ENCODE measurements at places on chromosomes 7 and 10.

- DNase-seq: no peak
Measured at GRCh38 chr7:105496521-105496920, 25.6 kb downstream of the PUS7 start.

GRCh38 chr10:92164036-92164696, 126.7 kb downstream of the CPEB3 start:
- no peak for DNase-seq

DNA sequence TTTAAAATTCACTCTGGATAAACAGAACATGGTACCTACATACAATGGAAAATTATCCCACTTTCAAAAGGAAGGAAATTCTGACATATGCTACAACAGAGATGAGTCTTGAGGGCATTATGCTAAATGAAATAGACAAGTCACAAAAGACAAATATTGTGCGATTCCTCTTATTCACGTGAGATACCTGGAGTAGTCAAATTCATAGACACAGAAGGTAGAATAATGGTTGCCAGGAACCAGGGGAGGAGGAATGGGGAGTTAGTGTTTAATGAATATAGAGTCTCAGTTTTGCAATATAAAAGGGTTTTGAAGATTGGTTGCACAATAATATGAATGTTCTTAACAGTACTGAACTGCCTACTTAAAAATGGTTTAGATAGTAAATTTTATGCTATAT, 69.8 kb upstream of the WAC start:
- no peak for DNase-seq

GRCh38 chr10:43599333-43599732, 6.9 kb upstream of the ZNF485 start:
- no peak for DNase-seq

GRCh38 chr10:77051837-77052236, 585.8 kb downstream of the KCNMA1 start:
- DNase-seq: no peak

GRCh38 chr7:99827040-99827778, 604 bp upstream of the CYP3A43 start:
- DNase-seq: no peak

- no peak for DNase-seq
Measured at GRCh38 chr10:104350127-104350635, 3.5 kb upstream of the CFAP58 start.

GRCh38 chr10:128573281-128573845, 447.1 kb upstream of the MKI67 start:
- DNase-seq: no peak

DNA sequence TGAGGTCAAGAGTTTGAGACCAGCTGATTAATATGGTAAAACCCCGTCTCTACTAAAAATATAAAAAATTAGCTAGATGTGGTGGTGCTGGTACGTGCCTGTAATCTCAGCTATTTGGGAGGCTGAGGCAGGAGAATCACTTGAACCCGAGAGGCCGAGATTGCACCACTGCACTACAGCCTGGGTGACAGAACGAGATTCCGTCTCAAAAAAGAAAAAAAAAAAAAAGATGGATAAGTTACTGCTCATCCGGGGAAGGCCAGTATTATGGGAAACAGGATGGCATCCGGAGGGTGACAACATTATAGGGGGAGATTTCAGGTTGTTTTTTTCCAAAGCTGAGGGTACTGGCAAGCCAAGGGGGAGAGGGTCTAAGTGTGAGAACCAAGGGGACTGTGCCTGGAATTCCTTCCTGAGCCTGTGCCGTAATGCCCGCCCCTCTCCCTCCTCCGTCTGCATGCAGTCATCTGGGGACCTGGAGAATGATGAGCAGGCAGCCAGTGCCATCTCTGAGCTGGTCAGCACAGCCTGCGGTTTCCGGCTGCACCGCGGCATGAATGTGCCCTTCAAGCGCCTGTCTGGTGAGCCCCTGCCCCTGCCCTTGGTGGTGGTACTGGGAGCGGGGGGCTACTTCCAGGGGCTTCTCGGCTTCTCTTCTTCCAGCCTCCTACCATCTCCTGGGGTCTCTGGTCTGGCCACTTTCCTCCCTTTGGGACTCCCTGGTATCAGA, 4.4 kb downstream of the LAMTOR4 start:
- DNase-seq: no peak

DNA sequence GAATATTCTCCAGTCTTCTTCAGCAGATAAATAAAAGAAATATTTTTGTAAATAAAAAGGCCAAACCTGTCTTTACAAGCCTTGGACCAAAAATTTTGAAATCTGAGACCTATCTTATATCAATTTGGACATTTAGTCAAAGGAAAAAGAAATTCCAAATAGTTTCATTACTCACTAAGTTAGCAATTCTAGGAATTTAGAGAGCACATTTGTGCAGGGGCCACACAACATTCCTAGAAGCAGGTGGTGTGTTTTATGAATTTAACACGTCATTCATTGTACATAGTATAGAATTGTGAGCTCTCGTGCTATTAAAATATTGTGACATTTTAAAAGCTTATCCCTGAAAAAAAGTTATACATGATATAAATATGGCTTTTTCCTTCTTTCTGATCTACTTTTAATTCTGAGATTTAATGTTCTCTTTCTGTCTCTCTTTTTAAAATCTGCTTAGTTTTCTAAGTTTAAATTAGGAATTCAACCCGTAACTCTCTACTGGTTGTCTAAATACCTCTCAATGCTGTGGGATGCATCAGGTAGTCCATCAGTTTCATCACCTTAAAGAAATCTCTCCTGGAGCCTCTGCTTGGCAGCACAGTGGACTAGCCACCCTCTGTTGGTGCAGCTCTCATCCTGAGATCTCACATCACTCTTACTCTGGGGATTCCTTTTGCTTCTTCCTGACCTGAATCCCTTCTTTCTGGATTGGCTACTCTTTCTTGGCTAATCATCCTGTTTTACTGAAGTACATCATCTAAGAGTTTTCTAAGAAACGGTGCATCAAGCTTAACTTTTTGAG, 124.5 kb downstream of the SEMA3E start:
- DNase-seq: no peak

- no peak for DNase-seq
Measured at GRCh38 chr10:121624836-121625486, 26.7 kb upstream of the FGFR2 start.

- no peak for DNase-seq
Measured at GRCh38 chr10:12431151-12432101, 82.1 kb downstream of the CAMK1D start.

- DNase-seq: no peak
Measured at GRCh38 chr7:28572321-28573058, 160.2 kb downstream of the CREB5 start.

DNA sequence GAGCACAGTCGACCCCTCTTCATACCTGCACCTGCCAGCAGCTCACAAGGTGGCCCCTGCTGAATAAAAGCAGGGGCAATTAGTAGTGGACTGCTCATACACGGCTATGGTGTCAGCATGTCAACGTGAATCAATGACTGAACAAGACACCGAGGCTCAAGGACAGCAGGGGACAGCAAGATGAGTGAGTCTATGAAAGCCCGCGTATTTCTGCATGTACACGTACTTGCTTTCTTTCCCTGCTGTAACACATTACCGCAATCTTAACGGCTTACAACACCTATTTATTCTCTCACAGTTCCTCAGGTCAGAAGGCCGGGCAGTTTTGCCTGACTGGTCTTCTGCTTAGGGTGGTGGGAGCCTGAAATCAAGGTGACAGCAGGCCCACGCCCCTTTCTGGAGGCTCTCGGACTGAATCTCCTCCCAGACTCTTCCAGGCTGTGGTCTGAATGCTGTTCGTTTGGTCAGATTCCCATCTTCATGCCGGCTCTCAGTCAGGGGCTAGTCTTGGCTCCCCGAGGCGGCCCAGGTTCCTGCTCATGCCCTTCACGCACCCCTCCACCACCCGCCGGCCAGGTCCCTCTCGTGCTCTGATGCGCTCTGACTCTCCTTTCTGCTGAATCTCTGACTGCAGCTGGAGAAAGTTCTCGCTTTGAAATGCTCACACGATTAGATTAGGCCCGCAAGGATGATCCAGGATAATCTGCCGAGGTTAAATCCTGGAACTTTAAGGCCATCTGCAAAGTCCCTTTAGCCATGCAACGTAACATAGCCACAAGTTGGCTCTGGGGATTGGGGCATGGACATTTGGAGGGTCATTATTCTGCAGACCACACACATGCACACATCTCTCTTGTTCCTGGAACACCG, 7.8 kb upstream of the PPP2R2D start:
- no peak for DNase-seq

DNA sequence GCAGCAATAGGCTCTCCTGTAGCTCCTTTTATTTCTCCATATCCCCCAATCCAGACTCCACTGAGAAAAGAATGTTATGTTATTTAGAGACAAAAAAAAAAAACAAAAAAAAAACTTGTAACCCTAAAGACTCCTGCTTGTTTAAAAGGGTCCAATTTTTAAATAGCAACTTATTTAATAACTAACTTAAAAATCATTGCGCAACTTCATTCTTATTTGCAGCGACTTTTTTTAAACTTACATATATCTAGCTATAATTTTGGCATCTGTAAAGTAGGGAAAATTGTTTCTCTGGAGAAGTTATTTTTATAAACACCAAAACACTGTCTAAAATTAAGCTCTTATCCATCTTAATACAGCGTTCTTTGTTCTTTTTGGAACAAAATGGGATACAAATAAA, 59.0 kb upstream of the ZC3HAV1 start:
- no peak for DNase-seq

DNA sequence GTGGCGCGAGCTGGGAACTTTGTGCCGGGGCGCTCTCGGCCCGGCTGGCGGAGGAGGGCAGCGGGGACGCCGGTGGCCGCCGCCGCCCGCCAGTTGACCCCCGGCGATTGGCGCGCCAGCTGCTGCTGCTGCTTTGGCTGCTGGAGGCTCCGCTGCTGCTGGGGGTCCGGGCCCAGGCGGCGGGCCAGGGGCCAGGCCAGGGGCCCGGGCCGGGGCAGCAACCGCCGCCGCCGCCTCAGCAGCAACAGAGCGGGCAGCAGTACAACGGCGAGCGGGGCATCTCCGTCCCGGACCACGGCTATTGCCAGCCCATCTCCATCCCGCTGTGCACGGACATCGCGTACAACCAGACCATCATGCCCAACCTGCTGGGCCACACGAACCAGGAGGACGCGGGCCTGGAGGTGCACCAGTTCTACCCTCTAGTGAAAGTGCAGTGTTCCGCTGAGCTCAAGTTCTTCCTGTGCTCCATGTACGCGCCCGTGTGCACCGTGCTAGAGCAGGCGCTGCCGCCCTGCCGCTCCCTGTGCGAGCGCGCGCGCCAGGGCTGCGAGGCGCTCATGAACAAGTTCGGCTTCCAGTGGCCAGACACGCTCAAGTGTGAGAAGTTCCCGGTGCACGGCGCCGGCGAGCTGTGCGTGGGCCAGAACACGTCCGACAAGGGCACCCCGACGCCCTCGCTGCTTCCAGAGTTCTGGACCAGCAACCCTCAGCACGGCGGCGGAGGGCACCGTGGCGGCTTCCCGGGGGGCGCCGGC, 870 bp downstream of the FZD1 start:
- peak; percentile 35 for DNase-seq

DNA sequence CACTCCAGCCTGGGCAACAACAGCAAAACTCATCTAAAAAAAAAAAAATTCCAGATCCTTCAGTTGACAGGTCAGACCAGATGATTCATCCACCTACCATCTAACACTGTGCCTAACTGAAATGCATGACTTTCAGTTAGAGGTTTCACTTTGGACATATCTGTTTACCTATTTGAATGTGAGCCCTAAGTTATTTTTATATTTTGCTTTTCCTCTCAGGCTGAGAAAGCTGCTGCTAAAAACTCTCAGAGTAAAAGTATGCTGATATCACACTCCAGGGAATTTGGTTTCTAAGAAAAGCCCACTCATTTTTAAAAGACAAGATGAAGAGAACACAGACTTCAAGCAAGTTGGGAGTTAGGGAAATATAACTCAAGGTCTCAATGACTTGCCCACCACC, 126.0 kb downstream of the SGMS1 start:
- no peak for DNase-seq

DNA sequence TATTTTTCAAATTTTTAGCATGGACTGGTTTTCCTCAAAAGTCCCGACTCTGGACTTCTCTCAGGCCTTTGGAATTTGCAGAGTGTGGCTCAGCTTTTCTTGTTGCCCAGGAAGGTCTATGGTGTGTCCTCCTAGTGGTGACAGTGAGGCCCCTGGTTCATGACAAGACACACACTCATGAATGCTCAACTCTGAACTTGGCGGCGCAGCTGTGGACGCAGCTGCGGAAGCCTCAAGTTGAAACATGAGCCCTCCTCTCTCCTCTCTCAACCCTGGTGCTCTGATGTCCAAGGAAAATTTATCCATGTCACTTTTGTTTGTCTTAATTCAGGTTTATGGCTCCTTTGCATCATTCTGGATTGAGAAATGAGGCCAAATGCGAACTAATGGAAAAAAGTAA, 183.9 kb downstream of the HECW1 start:
- no peak for DNase-seq

DNA sequence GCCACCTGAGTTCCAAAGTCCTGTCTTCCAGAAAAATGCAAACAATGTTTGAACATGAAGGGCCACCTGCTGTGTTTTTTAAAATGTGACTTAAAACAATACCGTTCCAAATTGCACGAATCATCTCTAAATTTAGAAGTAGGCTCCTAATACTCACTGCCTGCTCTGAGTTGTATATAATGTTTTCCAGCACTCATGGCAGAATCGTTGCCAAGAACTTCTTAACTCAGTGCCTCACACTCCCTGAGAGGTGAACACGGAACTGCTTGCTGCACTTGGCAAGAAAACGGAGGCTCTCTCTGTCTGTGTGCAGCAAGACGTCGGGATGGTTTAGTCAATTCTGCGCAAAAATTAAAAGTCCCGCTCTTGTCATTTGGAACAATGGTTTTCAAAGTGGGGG, 757.3 kb upstream of the AUTS2 start:
- no peak for DNase-seq

DNA sequence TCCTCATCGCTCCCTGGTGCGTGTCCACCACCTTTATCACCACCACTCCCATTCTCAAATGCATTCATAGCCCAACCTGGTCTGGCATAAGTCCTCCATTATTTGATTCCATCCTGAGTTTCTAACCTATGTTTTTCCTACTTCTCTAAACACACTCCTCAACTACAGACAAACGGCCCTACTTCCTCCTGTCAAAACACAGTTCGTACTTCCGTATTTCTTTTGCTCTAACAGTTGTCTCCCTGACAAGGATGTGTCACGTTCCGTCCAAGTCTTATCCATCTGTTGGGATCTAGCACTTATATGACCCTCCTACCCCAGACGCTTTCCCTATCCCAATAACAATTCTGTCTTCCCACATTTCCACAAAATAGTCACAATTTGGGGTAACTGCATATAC, 46.8 kb downstream of the DOCK4 start:
- no peak for DNase-seq

DNA sequence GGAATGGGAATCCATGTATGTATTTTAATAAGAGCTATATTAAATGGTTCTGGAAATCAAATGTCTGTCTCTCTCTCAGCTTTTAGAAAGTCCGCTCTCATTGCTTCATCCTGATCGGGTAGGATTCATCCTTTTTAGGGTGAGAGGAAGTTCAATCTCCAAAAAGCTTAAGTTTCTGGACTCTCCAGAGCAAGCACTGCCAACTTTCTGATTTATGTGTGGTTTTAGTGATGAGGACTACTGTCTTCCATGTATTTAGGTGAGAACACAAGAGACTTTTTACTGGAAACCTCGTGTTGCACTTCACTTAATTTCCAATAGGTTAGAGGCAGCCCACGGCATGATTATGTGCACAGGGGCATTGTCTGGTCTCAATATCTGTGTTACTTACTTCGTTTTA, 267.9 kb downstream of the SUGCT start:
- DNase-seq: no peak

Measured in stimulated activated CD4-positive, alpha-beta T cell treated with anti-CD3 and anti-CD28 coated beads, Interleukin-2, amount 100 ng/mL, for 24 hours (primary cell).